ENCODE measurements at places on chromosomes 3 and 15. TPM values are rescaled to one million over a fixed set of nuclear protein-coding genes. Genes with fewer than 3 reads are reported as not detected.
A peak's percentile ranks its signal among the peaks of the same experiment; 100 is the strongest.

DNA sequence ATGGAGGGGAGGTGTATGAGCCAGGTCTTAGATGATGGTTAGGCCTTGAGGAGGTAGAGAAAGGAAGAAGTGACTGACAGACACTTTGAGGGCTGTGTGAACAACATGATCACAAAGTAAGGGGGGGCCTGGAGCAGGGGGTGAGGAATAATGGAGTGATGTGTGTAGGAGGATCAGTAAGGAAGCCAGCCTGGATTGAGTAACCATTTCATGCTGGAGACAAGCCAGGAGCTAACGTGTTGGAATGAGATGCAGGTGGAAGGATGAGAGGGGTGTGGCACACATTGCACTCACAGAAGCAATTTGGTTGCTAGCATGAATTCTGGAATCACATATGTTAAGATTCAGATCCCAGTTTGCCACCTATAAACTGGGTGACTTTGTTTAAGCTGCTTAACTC, 65.5 kb downstream of the BBX start:
- H3K36me3 ChIP-seq = no peaks in the 10 kb centered on the region
- no peak overlapping the region for H3K27ac ChIP-seq
- DNase-seq = no peak
- H3K4me3 ChIP-seq = no peak overlapping the region

DNA sequence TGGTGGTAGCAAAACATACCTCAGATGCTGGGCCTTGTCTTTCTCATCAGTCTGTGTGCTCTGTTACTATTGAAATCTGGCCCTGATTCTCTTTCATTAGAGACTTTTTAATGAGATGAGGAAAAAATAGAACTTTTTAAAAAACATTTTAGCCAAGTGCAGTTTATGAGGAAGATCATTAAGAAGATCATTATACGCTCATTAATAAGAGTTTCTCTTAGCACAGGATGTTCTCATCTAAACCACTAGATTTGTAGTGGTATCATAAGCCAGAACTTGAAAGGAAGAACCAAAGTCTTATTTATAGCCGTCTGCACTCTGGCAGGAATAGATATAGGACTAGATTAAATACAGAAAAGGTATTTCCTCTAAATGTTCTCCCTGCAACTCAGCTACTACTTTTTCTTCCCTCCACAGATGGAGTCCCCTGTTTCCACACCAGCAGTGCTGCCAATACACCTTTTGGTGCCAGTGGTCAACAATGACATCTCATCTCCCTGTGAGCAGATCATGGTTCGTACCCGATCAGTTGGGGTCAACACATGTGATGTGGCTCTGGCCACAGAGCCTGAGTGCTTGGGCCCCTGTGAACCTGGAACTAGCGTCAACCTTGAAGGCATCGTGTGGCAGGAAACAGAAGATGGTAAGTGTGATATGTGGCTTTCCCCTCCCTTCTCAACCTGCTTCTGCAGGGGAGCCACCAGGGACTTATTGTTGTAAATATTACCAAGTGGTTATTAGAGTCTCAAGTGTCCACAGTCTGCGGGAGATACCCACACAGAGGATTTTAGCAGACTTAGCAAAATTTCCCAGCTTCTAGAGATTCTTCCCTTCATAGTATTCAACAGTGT, 152.8 kb downstream of the RBPMS2 start:
- DNase-seq = no peak
- no peak overlapping the region for H3K4me3 ChIP-seq
- H3K4me1 ChIP-seq = peaks cover 11% of the 10 kb centered on the region
- no peaks in the 10 kb centered on the region for H3K36me3 ChIP-seq
- H3K27me3 ChIP-seq = no peaks in the 10 kb centered on the region

DNA sequence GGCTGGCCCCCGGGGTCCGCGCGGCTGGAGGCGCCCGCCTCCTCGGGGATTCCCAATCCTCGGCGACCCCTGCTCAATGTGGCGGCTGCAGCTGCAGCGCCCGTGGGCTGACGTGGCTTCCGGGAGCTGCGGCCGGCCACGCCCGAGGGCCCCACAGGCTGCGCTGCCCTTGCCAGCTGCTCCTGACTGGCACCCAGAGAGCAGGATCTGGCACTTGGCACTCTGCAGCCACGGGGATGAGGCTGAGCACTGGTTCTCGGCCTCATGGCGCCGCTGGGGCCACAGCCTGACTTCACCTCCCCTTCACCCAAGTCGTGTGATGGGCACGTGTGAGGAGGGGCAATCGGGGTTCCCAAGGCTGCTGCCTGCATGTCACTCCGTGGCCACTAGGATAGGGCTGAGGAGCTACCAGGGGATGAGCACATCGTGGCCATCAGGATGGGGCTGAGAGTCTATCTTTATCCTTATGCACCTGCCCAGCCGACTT, 267.8 kb upstream of the FRG2C start:
- H3K27ac ChIP-seq = no peak overlapping the region
- no peak for DNase-seq
- H3K36me3 ChIP-seq = no peaks in the 10 kb centered on the region
- H3K4me1 ChIP-seq = no peaks in the 10 kb centered on the region
- no peaks in the 10 kb centered on the region for H3K27me3 ChIP-seq

Gene IL17RD
- 48.9 TPM for total RNA-seq

DNA sequence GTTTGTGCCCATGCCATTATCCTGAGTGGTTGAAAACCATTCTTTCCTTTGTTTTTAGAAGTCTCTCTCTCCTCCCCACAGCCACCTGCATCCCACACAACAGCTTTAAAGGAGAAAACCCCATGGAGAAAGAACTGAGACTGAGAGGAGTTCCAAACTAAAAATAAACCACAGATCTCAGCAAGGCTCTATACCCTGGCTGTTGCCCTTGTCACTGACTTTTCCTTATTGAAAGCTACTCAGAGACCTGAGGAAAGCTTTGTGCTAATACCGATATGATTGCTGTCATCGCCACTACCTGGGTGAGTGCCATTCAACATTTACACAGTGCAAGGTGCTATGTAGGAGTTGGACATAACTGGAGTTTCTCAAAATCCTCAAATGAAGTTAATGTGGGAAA, 55.5 kb upstream of the RASGRP1 start:
- H3K4me1 ChIP-seq = no peaks in the 10 kb centered on the region
- no peak overlapping the region for H3K27ac ChIP-seq
- no peaks in the 10 kb centered on the region for H3K36me3 ChIP-seq
- no peak overlapping the region for H3K4me3 ChIP-seq

Gene EBLN2
- 3.8 TPM for total RNA-seq

- no peak for DNase-seq
- no peak overlapping the region for H3K27ac ChIP-seq
- H3K4me3 ChIP-seq = no peak overlapping the region
- peaks cover 12% of the 10 kb centered on the region for H3K36me3 ChIP-seq
- H3K27me3 ChIP-seq = no peaks in the 10 kb centered on the region
These were observed 68.7 kb downstream of the AAGAB start for GRCh38 chr15:67185621-67186225.

- H3K27me3 ChIP-seq = no peaks in the 10 kb centered on the region
- no peak for DNase-seq
- H3K36me3 ChIP-seq = no peaks in the 10 kb centered on the region
- no peak overlapping the region for H3K4me3 ChIP-seq
These were observed 86.6 kb downstream of the GPR156 start for GRCh38 chr3:120198305-120198878.

GRCh38 chr3:139552632-139553365, 13.3 kb upstream of the RBP1 start:
- H3K4me3 ChIP-seq = no peak overlapping the region
- no peak overlapping the region for H3K27ac ChIP-seq
- no peaks in the 10 kb centered on the region for H3K4me1 ChIP-seq
- DNase-seq = no peak
- no peaks in the 10 kb centered on the region for H3K36me3 ChIP-seq

Gene MED12L
- total RNA-seq = 24.0 TPM

GRCh38 chr15:78641749-78642275, 802 bp upstream of the CHRNB4 start:
- peak overlapping the region; percentile 71 for H3K4me3 ChIP-seq
- H3K27ac ChIP-seq = no peak overlapping the region
- no peak for DNase-seq
- no peaks in the 10 kb centered on the region for H3K36me3 ChIP-seq

GRCh38 chr3:177337541-177338331, 140.5 kb upstream of the TBL1XR1 start:
- H3K4me1 ChIP-seq = no peaks in the 10 kb centered on the region
- DNase-seq = peak; percentile 13
- H3K27me3 ChIP-seq = peaks cover 2% of the 10 kb centered on the region

Gene ECE2
- total RNA-seq = 0.86 TPM

- no peaks in the 10 kb centered on the region for H3K4me1 ChIP-seq
- no peak overlapping the region for H3K27ac ChIP-seq
- H3K36me3 ChIP-seq = no peaks in the 10 kb centered on the region
- no peaks in the 10 kb centered on the region for H3K27me3 ChIP-seq
These were observed 120.7 kb downstream of the CMSS1 start for GRCh38 chr3:99938270-99938911.

- no peak overlapping the region for H3K4me3 ChIP-seq
- no peak for DNase-seq
- no peaks in the 10 kb centered on the region for H3K36me3 ChIP-seq
- H3K27me3 ChIP-seq = no peaks in the 10 kb centered on the region
These were observed 569.0 kb upstream of the MCTP2 start for GRCh38 chr15:93662162-93662885.

DNA sequence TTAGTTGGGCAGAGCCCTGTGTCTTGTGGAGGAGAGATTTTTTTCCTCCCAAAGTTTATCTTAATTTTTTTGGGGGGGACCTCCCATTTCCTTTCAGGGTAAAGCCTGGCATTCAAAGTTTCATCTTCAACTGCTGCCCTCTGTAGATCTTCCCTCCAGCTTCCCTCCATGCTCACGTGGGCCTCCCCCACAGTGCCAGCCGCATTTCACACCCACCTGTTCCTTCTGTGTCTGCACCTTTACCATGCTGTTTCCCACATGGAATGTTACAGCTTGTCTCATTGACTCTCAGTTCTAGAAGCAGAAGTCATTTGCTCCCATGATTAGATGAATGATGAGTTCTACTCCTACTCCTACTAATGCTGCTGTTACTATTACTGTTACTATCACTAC, 6.5 kb downstream of the CELF6 start:
- peaks cover 3% of the 10 kb centered on the region for H3K27me3 ChIP-seq
- H3K4me1 ChIP-seq = no peaks in the 10 kb centered on the region
- DNase-seq = no peak
- no peaks in the 10 kb centered on the region for H3K36me3 ChIP-seq

Gene MUSTN1
- total RNA-seq = 0.84 TPM

Gene SLC28A2
- total RNA-seq = not detected

DNA sequence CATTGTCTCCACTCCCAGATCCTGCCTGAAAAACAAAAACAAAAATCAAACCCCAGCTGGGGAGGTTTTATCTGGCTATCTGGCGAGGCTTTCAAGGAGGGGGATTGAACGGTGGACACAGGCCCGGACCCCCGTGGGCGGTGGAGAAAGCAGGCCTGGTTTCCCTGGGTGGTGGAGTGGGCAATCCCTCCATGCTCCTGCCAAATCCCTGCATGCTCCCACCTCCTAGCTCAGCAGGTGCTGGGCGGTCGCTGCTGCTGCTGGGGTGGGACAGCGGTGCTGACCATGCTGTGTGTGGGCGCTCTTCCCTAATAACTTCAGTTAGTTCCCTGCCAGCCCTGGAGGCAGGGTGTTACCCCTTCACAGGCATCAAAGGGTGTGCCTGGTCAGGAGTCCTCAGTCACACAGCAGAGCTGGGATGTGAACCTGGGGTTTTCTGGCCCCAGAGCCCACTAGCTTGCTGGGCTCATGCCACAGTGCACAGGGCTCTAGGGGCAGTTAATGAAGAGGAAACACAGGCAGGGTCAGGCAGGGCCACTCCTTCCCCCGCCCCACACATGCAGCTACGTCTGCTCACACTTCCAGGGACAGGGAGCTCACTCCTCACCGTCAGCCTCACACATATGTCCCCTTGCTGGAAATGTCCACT, 15.9 kb upstream of the PLXND1 start:
- H3K27me3 ChIP-seq = no peaks in the 10 kb centered on the region
- peak; percentile 39 for DNase-seq
- H3K4me1 ChIP-seq = peaks cover 21% of the 10 kb centered on the region
- no peaks in the 10 kb centered on the region for H3K36me3 ChIP-seq

DNA sequence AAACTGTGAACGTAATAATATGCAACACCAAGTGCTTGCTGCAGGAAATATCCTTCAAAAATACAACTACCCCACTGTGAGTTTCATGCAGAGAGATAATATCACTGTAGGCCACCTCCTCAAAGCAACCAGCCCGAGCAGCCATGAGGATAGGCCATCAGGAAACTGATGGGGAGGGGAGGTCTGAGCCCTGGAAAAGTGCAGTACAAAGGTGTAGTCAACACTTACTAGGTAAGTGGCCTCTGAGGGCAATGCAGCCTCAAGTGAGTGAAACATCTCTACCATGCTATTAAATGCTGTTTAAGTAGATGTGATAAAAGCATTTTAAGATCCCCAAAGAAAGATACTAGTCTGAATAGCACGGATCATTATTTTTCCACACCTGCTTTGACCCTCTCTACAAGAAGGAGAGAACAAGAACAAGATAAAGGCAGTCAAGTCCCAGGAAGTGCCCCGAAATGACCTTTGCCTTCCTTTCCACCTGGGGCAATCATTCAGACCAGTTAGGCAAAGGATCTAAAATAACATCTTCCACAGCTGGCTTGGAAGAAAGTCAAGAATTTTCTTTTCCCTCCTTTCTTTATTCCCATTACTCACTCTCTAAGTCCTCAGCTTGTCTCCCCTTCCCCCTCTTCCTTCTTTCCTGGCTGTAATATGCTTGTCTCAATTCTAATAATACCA, 62.8 kb downstream of the FMN1 start:
- no peak overlapping the region for H3K4me3 ChIP-seq
- no peak overlapping the region for H3K27ac ChIP-seq
- no peaks in the 10 kb centered on the region for H3K36me3 ChIP-seq
- H3K4me1 ChIP-seq = no peaks in the 10 kb centered on the region
- no peaks in the 10 kb centered on the region for H3K27me3 ChIP-seq

DNA sequence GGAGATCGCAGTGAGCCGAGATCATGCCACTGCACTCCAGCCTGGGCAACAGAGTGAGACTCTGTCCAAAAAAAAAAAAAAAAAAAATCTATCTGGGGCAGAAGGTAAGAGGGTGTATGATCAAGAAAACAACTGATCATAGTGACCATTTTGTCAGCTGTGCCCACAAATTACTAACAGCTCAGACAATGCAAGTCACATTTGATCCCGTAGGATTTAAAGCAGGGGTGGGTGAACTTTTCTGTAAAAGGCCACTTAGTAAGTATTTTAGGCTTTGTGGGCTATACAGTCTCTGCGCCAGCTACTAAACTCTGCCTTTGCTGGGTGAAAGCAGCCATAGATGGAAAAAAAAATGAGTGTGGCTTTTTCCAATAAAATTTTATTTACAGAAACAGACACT, 57.6 kb upstream of the ABI3BP start:
- H3K27me3 ChIP-seq = no peaks in the 10 kb centered on the region
- H3K4me3 ChIP-seq = no peak overlapping the region
- H3K36me3 ChIP-seq = no peaks in the 10 kb centered on the region

- no peaks in the 10 kb centered on the region for H3K36me3 ChIP-seq
- H3K27ac ChIP-seq = no peak overlapping the region
- no peaks in the 10 kb centered on the region for H3K27me3 ChIP-seq
- no peaks in the 10 kb centered on the region for H3K4me1 ChIP-seq
These were observed 567.2 kb upstream of the TBL1XR1 start for GRCh38 chr3:177764377-177764912.

Gene ALDH1L1
- 1.6 TPM for total RNA-seq

DNA sequence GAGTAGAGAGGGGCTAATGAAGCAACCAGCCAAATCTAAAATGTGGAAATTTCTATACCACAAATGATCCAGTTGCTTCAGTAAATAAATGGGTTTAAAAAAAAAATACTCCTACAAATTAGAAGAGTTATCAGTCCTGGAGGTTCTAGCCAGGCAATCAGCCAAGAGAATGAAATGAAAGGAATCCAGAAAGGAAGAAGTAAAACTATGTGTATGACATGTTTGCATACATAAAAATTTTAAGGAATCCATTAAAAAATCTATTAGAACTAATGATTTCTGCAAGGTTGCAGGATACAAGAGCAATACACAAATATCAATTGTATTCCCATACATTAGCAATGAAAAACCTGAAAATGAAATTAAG, 9.6 kb downstream of the MESP2 start:
- H3K4me1 ChIP-seq = peaks cover 14% of the 10 kb centered on the region
- no peak overlapping the region for H3K27ac ChIP-seq
- no peaks in the 10 kb centered on the region for H3K27me3 ChIP-seq
